ENCODE measurements at places on chromosomes 1 and 21.

DNA sequence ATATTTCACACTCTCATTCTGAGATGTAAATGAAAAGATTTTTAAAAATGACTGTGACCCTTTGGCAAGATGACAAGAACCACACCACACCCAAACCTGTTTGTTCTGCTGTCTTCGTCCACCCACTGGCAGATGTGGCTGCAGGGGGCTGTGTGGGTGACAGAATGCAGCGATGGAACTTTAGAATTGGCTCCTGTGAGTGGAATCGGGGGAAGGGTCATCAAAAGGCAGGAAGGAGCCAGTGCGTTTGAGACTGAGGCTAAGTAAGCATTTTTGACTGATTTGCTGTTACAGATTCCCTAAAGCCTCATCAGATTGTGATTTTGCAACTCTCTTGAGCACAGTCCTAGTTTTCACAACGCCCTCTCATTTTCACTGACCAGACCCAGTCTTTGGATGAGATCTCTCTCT is 111.2 kb upstream of the ADGRL2 start:
- DNase-seq: peak; percentile 51

DNA sequence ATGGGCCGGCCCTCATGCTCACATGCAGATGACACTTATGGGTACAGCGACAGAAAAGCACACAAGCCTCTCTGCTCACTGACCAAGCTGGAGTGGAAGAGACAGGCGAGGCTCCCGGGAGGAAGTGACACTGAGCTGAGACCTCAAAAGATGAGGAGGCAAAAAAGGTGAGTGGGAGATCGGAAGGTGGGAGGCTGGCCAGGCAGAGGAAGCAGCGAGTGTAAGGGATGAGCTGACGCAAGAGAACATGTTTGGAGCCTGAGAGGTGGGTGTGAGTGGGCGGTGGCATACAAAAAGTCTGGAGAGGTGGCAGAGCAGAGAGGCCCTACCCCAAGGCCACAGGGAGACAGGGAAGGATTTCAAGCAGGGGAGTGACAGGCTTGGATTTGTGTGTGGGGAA is 18.2 kb upstream of the CDCP2 start:
- no peak for DNase-seq

GRCh38 chr1:10057343-10057742 is 24.6 kb downstream of the UBE4B start:
- peak; percentile 69 for DNase-seq

GRCh38 chr1:9376430-9376829 is 83.7 kb downstream of the SPSB1 start:
- DNase-seq: no peak

GRCh38 chr1:109788695-109789521 is 25.2 kb upstream of the EPS8L3 start:
- no peak for DNase-seq

GRCh38 chr1:28160782-28161266 is 15.7 kb downstream of the PTAFR start:
- DNase-seq: peak; percentile 49

DNA sequence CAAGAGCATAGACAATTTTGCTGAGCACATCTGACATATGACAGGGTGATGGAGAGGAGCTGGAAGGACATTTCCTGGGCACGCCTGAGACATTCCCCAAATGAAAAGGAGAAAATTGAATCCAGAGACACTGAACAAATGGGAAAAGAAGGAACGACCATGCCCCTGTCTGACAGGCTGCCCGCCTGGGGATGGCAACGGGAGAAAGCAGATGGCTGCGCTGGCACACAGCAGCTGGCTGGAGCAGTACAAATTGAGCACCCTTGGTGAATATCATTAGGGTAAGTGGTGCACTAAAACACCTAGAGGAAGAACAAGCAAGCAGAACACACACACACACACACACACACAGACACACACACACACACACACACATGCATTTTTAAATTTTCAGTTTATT is 174.3 kb upstream of the DUSP10 start:
- DNase-seq: no peak

All from brain microvascular endothelial cell (primary cell).